ENCODE measurements at places on chromosomes 13 and 19. TPM values are rescaled to one million over a fixed set of nuclear protein-coding genes. Genes with fewer than 3 reads are reported as not detected.

- H3K4me1 ChIP-seq, result peaks cover 16% of the 10 kb centered on the region
- no peaks in the 10 kb centered on the region for H3K27me3 ChIP-seq
- H3K4me3 ChIP-seq, result no peak overlapping the region
- no peak overlapping the region for H3K27ac ChIP-seq
- DNase-seq, result no peak
These were observed 6.6 kb downstream of the SSBP4 start for GRCh38 chr19:18425515-18426415.

DNA sequence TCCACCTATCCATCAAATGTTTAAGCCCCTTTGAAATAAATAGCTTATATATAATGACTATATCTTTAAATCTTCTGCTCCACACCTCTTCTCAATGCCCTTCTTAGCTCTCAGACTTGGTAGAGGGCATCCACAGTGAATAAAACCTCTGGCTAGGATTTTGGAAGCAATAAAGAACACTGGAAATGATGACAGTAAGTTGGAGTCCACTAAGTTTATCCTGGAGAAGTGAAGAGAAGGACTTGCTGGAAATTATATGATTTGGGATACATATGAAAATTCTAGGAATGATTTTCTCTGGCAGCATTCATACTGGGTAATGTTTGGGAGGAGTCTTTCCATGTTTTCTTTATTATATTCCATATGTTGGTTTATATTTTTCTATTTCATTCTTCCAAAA, 133.5 kb upstream of the KL start:
- no peaks in the 10 kb centered on the region for H3K36me3 ChIP-seq
- H3K4me3 ChIP-seq, result no peak overlapping the region
- no peaks in the 10 kb centered on the region for H3K27me3 ChIP-seq

DNA sequence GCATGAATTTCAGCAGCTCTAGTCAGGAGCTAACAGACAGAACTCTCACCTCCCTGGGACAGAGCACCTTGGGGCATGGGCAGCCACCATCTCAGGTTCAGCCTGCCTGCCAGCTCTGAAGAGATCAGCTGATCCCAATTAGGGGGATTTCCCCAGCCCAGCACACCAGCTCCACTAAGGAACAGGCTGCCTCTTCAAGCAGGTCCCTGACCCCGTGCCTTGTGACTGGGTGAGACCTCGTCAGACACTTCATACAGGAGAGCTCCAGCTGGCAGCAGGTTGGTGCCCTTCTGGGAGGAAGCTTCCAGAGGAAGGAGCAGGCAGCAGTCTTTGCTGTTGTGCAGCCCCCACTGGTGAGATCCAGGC, 84.5 kb upstream of the UFM1 start:
- H3K27me3 ChIP-seq, result no peaks in the 10 kb centered on the region
- H3K4me3 ChIP-seq, result no peak overlapping the region
- no peak overlapping the region for H3K27ac ChIP-seq
- peaks cover 8% of the 10 kb centered on the region for H3K4me1 ChIP-seq
- no peak for DNase-seq

GRCh38 chr19:45446944-45447343, 20.9 kb upstream of the FOSB start:
- DNase-seq, result no peak
- no peaks in the 10 kb centered on the region for H3K27me3 ChIP-seq
- no peak overlapping the region for H3K4me3 ChIP-seq
- no peak overlapping the region for H3K27ac ChIP-seq
- peaks cover 31% of the 10 kb centered on the region for H3K4me1 ChIP-seq
- H3K36me3 ChIP-seq, result no peaks in the 10 kb centered on the region

GRCh38 chr13:114043421-114044053, 69.7 kb upstream of the C13orf46 start:
- DNase-seq, result no peak
- no peak overlapping the region for H3K27ac ChIP-seq
- H3K4me3 ChIP-seq, result no peak overlapping the region
- H3K4me1 ChIP-seq, result no peaks in the 10 kb centered on the region
- H3K36me3 ChIP-seq, result no peaks in the 10 kb centered on the region

- H3K4me1 ChIP-seq, result no peaks in the 10 kb centered on the region
- no peak overlapping the region for H3K4me3 ChIP-seq
- DNase-seq, result no peak
- no peak overlapping the region for H3K27ac ChIP-seq
These were observed 7.8 kb upstream of the SIGLECL1 start for GRCh38 chr19:51242881-51243630.

GRCh38 chr19:34154401-34154800, 17.9 kb upstream of the LSM14A start:
- no peaks in the 10 kb centered on the region for H3K36me3 ChIP-seq
- no peaks in the 10 kb centered on the region for H3K4me1 ChIP-seq

DNA sequence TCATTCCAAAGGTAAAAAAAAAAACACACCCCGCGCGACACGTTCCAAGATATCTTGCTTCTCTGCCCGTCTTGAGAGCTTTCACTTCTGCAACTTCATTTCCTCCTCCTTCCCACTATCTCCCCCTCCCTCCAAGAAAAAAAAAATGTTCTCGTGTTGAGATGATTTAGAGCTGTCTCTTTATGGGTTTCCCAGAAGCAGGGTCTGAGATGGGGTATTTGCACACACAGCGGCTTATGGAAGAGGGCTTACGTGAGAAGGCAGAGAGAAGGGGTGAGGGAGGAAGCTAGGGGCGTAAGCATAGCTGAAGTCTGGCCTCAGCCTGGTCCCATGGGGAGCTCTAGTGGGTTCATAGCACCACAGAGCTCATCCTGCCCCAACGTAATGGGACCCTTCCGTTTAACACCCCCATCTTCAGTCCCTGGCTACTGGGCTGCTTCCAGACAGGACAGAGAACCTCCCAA, 31.3 kb upstream of the USE1 start:
- H3K27ac ChIP-seq, result no peak overlapping the region
- H3K4me3 ChIP-seq, result no peak overlapping the region
- no peak for DNase-seq
- no peaks in the 10 kb centered on the region for H3K36me3 ChIP-seq
- H3K4me1 ChIP-seq, result no peaks in the 10 kb centered on the region

- H3K36me3 ChIP-seq, result no peaks in the 10 kb centered on the region
- H3K4me3 ChIP-seq, result no peak overlapping the region
- no peak overlapping the region for H3K27ac ChIP-seq
- H3K27me3 ChIP-seq, result no peaks in the 10 kb centered on the region
- H3K4me1 ChIP-seq, result 0 out of 2 replicates have a peak, but pooled peaks cover 12% of the 10 kb centered on the region
These were observed 5.2 kb upstream of the REXO1 start for GRCh38 chr19:1853295-1854038.

The GRIN2D gene
- total RNA-seq, result 6.5 TPM

The SUCLA2 gene
- total RNA-seq, result 77.8 TPM
